CD4-positive, alpha-beta T cell (primary cell): ENCODE measurements at places on chromosomes 6 and 20.
A peak's percentile ranks its signal among the peaks of the same experiment; 100 is the strongest.

DNA sequence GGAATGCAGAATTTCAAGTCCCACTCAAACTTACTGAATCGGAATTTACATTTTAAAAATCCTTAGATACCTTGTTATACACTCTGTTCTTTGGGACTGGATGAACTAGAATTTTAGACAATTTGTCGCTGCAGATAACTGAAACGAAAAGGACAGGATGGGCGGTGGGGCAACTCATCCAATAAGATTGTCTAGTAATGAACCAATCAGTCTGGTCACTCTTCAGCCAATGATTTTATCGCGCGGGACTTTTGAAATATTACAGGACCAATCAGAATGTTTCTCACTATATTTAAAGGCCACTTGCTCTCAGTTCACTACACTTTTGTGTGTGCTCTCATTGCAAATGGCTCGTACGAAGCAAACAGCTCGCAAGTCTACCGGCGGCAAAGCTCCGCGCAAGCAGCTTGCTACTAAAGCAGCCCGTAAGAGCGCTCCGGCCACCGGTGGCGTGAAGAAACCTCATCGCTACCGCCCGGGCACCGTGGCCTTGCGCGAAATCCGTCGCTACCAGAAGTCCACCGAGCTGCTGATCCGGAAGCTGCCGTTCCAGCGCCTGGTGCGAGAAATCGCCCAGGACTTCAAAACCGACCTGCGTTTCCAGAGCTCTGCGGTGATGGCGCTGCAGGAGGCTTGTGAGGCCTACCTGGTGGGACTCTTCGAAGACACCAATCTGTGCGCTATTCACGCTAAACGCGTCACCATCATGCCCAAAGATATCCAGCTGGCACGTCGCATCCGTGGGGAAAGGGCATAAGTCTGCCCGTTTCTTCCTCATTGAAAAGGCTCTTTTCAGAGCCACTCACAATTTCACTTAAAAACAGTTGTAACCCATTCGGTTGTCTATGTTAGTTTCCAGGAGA, 41.9 kb upstream of the HFE start:
- peak; percentile 81 for DNase-seq

- DNase-seq: no peak
Measured at GRCh38 chr6:79202556-79202955, 31.9 kb downstream of the HMGN3 start.

DNA sequence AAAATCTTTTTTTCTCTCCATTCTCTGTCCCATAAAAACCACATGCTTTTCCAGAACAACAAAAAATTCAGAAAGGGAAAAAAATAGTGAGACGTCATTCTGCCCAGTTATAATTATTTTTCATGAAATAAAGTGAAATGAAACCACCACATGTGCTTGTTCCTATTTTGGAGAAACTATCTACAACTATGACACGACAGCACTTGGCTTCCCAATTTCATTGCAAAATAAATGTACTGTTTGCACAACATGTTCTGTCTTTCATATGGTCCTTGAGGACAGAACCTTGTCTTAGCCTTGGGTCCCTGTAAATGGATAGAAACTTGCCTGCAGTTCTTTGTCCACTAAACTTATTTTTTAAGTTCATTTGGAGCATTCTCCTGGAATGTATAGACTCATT, 5.6 kb upstream of the MAN1A1 start:
- DNase-seq: no peak

DNA sequence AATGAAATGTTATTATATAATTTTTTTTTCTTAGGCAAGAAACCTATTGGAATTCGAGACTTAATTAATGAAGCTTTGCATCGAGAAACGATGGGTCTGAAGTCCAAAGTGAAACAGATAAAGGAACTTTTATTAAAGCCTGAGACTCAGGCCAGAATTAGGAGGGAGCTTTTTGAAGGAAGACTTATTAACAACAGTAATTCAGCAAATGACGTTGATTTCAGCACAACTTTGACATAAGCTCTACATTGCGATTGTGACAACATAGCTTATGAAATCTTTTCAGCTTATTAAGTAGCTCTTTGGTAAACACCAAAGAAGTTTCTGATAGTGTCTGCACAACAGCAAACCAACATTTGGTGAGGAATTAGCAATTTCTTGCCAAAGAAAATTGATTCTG, 147.1 kb downstream of the AKAP7 start:
- no peak for DNase-seq

DNA sequence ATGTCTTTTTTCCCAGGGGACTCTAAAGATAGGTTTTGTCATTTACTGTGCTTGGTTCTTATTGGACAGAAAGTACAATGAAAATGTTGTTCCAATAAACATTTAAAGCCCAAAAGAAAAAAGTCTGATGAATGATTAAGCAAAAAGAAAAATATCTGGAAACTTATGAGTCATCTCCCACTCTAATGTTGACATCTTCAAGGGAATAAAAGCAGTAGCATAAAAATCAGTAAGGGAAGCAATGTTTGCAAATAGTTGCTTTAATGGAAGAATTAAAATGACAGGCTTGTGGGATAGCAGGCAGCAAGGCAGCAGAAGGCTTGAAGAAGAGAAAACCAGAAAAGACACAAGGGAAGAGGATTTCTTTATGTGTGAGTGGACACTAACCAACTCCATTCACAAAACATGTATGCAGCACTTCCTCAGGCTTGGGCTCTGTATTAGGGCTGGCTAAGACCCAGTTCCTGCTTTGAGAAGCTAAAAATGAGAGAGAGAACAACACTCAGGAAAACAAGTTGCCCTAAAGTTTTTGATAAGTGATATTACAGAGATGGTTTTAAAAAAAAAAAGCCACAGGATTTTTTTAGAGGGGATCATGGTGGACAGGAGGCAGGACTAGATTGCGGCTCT, 263.2 kb upstream of the NT5E start:
- no peak for DNase-seq

DNA sequence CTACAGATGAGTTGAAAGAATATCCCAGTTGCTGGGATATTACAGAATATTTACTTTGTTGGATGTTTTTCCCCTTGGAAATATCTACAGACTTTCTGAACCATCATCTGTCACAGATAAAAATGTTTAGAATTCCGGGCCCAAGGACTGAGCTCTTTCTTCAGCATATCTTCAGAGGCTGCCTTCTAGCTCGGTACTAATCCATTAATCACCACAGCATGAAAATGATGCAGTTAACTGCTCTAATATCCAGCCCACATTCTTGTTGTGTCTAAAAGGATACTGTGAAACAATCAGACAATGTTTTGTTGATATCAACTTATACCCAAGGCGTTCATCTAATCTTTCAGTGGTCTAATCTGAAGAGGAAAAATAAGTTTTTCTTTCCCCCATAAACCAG, 247.4 kb downstream of the TBC1D32 start:
- DNase-seq: no peak

- DNase-seq: no peak
Measured at GRCh38 chr6:45986746-45987274, 28.9 kb downstream of the CLIC5 start.

GRCh38 chr6:130525408-130525807, 159.6 kb downstream of the TMEM200A start:
- no peak for DNase-seq

- no peak for DNase-seq
Measured at GRCh38 chr6:160077526-160077925, 44.1 kb upstream of the SLC22A1 start.

DNA sequence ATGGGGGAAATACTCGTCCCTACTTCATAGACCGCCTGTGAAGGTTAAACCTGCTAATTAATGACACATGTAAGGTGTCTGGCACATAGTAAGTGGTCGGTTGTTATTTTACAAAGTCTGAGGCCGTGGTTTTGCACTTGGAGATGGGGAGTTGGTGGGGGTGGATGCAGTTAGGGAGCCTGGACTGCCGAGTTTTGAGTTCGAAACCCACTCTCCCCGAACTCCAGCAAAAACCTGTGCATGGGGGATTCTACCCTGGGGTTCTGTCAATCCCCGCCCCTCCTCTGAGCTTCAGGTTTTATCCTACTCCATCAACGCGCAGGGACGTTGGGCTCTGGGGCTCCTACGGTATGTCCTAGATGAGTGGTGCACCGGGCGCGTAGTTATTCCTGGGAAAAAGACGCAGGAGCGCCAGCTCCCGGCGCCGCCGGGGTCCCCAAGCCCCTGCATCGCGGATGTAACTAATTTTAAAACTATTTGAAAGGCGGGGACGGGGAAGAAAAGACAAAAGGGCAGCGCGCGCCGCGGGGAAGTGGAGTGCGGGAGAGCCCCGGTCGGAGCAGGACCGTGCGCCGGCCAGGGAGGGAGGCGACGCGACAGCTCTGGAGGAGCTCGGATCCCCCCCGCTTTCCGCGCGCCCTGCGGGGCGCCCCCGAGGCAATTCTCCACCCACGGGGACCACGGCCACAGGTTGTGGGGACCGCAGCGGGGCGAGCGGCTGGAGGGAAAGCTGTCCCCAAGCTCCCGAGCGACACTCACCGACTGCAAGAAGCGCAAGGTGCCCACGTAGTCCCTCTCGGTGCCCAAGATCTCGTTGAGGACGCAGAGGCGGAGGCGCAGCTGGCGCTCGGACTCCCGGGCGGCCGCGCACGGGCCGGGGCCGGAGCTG, 672 bp downstream of the PREX1 start:
- no peak for DNase-seq

DNA sequence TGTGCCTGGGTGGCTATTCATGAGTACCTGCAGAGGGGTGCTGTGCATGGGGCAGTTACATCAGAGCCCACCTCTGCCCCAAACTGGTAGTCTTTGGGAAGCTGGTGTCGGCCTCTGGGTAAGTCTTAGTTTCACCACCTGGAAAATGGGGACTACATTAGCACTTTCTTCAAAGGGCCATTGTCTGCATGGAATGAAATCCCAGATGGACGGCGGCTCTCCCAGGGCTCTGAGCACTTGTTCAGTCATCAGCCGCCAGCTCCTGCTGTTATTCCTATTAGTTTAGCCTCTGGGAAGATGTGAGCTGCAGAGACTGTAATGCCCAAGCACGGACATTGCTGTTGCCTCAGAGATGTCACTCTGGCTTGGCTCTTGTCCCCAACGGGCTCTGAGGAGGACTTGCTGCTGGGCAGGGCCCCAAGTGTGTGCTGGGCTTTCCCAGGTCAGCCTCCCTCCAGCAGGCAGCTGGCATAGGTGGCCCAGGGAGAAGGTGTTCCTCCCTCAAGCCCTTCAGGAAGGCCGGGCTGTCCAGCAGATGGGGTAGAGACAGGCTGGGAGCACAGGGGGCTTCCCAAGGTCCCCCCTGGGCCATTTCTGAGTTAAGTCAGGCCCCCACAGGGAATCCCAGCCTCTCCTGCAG, 268.3 kb downstream of the TFAP2C start:
- DNase-seq: no peak

- DNase-seq: peak; percentile 2
Measured at GRCh38 chr6:128327890-128328289, 192.5 kb downstream of the PTPRK start.

DNA sequence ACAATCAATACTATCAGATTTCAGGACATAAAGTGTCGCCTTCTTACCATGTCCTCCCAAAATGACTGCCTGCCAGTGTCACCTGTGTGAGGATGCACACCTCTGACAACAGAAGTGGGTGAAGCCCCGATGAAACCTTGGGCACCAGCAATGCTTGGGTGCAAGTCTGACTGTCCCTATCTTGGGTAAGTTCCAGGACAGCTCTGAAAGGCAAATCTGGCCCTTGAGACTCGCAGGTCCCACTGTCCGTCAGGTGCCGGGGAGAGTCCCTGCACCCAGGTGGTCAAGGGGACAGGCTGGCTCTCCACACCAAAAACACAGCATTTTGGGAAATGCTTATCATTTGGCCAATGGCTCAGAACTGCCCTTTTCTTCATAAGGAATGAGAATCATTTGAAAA, 43.3 kb downstream of the EZR start:
- DNase-seq: no peak

GRCh38 chr6:35310265-35310831, 12.7 kb downstream of the DEF6 start:
- DNase-seq: peak; percentile 46

DNA sequence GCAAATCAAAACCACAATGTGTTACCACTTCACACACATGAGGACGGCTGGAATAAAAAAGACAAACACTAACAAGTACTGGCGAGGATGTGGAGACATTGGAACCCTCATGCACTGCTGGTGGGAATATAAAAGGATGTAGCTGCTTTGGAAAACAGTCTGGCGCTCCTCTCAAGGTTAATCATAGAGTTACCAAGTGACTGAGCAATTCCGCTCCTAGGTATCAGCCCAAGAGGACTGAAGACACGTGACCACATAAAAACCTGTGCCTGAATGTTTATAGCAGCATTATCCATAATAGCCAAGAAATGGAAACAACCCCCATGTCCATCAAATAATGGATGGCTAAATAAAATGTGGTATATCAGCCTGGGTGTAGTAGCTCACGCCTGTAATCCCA, 45.0 kb downstream of the VSTM2L start:
- no peak for DNase-seq

DNA sequence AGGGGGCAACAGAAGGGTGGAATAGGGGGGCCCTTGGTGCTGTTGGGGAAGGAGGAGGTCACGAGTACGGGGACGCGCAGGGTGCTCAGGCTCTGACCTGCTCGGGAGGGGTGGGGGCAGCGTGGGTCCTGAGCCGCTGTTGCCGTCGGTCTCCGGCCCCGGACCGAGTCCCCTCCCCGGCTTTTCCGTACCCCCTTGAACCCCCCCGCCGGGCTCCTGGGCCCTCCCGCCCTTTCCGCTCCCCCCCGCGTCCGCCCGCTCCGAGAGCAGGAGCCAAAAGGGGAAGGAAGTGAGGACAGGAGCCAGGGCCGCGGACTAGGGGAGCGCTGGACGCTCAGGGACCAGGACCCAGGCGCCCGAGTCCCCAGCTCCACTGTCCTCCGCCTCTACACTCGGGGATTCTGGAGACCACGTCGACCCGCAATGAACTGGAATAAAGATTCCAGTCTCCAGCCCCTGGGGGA, at the start of gene RGL2:
Gene RGL2, minus strand, starts transcription at position 170 of the 464 bp plus-strand sequence. CDS start 332 bp downstream, outside the sequence.
- DNase-seq: no peak

GRCh38 chr20:50903353-50904051, 27.7 kb downstream of the ADNP start:
- no peak for DNase-seq

DNA sequence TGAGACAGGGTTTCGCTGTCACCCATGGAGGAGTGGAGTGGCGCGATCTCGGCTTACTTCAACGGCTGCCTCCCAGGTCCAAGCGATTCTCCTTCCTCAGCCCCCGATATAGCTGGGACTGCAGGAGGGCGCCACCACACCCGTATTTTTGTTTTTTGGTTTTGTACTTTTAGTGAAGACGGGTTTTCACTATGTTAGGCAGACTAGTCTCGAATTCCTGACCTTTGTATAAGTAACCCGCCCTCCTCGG, 115.4 kb upstream of the BTN3A2 start:
- DNase-seq: no peak
